ENCODE measurements at places on chromosomes 3 and 15.

DNA sequence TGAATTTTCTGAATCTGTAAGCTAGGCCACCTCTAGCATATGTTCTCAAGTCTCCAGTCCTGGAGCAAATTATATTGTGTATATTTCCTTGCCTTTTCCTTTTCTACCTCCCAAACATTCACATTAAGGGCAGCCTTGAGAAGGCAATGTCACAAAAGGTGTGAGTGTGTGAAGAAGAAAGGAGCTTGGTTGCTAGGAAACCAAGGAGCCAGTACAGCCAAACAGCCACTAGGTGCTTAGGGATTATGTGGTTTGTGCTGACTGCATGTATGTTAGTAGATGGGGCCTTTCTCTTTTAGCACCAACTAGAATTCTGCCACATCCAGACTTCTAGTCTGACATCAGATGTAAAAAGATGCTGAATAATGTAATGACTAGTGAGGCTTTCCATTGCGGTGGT lies 118.8 kb upstream of the DAZL start:
- DNase-seq = peak; percentile 42

DNA sequence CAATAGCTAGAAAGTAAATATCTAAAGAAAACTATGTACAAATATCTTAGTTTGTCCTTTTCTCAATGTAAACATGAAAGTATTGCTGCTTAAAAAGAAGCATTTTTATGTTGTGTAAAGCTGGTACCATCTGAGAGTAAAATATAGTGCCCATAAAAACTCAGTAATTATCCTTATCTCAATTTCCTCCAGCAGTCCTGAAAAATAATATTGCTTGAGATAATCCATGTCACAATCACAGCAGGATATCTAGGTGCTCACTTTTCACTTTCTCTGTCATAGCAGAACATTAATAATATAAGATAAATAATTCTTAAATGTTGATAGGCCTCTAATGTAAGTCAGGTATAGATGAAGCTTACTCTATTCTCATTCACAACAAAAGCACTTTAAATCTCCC lies 285.5 kb downstream of the ZBBX start:
- no peak for DNase-seq

DNA sequence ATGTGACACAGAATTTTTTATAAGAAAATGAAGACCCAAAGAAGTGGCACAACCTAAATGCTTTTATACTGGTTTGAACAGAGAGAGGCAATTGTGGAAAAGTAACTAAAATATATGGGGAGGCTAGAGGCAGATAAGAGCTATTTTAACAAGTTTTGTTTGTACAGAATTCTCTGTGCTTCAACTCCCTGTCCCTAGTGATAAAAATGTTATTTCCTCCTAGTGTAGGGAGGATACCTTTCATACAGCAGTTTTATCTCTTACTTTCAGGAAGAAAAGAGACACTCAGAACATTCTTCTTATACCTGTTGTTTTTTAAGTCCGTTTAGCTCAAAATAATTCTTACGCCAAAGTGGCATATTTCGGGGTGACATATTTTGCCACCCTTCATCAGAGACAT lies 21.2 kb upstream of the ZNF639 start:
- no peak for DNase-seq

DNA sequence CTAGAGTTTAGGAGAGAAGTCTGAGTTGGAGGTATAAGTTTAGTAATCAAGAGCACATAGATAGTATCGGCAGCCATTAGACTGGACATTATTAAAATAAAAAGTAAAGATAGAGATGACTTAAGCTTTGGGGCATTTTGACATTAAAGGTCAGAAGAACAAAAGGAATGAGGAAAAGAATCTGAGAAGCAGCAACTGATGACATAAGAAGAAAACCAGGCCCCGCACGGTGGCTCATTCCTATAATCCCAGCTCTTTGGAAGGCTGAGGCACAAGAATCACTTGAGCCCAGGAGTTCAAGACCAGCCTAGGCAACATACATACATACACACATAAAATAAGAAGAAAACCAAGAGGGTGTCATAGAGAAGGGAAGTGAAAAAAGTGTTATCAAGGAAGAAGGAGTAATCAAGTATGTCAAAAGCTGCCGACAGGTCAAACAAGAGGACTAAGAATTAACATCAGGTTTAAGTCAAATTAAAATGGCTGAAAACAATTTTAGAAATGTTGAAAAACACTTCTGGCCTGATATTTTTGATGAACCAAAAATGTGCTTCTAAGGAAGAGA lies 38.9 kb downstream of the ACAP2 start:
- DNase-seq = no peak

DNA sequence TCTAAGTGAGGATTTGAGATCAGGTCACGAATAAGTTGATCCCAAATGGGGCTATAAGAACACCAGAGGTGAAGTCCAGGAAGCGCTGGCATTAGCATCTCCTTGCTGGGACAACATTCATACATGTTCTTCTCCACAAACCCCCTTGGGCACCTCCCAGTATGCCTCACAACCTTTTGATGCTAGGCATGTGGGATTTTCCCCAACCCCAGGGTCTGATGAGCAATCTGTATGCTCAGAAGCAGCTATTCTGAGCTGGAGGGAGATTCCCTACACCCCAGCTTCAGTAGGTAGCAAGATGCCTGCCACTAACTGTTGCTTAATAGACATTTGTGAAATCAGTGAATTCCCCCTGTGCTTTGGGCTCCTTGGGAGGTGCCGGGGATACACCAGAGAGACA lies 32.2 kb downstream of the SLC6A11 start:
- no peak for DNase-seq

DNA sequence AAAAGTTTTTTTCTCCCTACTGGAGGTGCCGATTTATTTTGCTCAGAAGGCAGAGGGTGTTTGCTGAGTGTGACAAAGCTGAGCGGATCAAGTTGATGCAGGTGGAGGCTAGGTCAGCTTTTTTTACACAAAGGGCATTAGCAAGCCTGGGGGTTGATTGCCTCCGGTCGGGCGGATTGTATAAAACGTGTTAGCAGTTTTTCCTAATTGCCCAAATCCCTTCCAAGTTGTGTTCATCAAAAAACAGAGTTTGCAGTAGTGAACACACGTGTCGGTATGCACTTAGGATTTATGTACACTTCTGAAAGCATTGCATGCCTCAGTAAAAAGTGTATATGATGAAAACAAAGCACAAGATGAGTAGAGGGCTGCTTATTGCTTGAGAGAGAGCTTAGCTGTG lies 2.6 kb downstream of the GPR160 start:
- no peak for DNase-seq

GRCh38 chr3:187281191-187281714 lies 10.3 kb downstream of the MASP1 start:
- no peak for DNase-seq

- DNase-seq = no peak
These were observed 21.1 kb downstream of the UPK1B start for GRCh38 chr3:119194237-119195150.

GRCh38 chr3:29759411-29760225 lies 478.7 kb downstream of the RBMS3 start:
- no peak for DNase-seq

- no peak for DNase-seq
These were observed 13.8 kb downstream of the MUC13 start for GRCh38 chr3:124920718-124921117.

DNA sequence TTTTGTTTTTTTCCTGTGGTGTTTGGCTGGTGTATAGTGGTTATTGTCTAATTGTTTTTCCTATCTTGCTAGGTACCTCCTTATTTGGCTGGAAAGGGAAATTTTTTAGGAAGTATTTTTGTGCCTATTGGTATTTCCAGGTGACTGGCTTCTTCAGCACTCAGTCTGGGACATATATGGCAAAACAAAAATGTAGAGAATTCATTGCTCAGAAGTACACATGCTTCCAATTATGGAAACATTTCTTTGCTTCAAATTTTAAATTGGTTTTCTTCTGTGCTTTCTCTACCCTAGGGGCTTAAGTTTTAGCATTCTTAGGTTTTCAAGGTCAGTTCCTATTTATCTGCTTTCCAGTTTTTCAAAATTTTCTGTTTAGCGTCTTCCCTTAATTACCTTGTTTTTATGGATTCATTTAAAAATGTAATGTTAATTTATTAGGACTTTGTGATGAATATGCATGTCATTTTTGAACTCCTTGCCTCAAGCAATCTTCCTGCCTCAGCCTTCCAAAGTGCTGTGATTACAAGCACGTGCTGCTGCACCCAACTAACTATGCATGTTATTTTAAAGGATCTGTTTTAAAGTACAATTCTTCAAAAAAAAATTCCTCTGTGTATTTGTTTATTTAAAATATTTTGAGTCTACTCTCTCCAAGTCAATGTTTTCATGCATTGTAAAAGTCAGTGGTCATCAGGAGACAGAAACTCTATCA lies 231.9 kb upstream of the DPPA4 start:
- DNase-seq = no peak

DNA sequence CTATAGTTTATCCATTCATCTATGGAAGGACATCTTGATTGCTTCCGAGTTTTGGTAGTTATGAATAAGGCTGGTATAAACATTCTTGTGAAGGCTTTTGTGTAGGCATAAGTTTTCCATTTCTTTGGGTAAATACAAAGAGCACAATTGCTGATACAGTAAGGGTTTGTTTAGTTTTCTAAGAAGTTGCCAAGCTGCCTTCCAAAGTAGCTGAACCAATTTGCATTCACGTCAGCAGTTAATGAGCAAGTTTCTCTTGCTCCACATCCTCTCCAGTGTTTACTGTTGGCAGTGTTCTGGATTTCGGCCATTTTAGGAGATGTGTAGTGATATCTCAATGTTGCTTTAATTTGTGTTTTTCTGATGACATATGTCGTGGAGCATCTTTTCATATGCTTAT lies 34.2 kb downstream of the GABRA5 start:
- DNase-seq = no peak

GRCh38 chr3:72150634-72151412 lies 365.9 kb upstream of the PROK2 start:
- DNase-seq = no peak

DNA sequence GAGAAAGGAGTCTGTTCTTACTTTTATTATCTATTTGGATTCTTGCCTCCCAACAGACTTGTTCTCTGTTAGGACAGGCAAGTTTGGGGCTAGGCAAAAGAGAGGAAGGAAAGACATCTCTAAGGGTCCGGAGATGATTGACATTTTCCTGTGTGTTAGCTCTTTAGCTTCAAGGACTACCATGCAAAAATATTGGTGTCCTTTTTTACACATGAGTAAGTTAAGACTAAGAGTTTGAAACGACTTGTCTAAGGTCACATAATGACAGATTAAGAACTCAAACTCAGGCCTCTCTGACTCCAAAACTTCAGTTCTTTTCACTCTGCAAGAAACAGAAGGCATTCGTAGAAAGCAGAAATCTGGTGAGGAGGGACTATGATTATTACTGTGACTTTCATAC lies 5.9 kb downstream of the LMCD1 start:
- DNase-seq = no peak

- no peak for DNase-seq
These were observed 153.8 kb downstream of the MTHFS start for GRCh38 chr15:79743032-79743431.

GRCh38 chr3:14177580-14178246 lies 688 bp downstream of the XPC start:
- DNase-seq = peak; percentile 47

- DNase-seq = no peak
These were observed 570.6 kb downstream of the ZBBX start for GRCh38 chr3:166809520-166809919.

GRCh38 chr3:59486520-59486919 lies 436.7 kb upstream of the CFAP20DC start:
- no peak for DNase-seq

GRCh38 chr3:4979428-4980228 lies at the start of gene BHLHE40:
Gene BHLHE40 (plus strand): TSS chr3:4979437. CDS start chr3:4979719, 282 bp downstream.
- DNase-seq = peak; percentile 49

- no peak for DNase-seq
These were observed 116.8 kb upstream of the SKOR1 start for GRCh38 chr15:67708500-67708899.

DNA sequence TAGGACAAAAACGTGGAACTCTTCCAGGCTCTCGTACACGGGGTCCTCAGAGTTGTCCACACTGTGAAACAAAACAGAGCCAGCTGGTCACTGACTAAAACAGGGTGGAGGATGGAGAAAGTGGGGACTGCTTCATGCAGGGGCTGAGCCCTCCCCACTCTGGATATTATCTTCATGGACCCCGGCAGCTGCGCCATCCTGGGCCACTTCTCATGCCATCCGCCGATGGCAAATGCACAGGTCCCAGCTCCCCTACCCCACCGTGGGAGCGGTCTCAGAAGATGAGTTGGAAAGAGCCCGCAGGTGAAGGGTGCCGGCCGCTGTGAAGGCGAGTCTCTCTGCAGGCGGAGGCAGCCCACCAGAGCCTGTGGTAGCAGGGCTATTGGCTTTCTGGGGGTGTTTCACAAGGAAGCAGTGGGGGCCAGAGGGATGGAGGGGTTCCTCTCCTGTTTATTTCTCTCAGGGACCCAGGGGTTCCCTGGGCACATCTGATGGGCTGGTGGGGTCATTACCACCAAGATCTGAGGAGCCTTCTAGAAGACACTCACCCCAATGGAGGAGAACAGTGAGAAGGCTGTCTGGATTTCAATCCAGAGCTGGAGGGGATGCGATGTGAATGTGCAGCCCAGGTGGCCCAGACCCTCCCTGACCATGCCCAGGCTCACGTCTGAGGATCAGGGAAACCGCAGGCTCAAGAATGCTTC lies 177.3 kb downstream of the KLF13 start:
- DNase-seq = no peak

GRCh38 chr3:20576228-20576627 lies 390.2 kb upstream of the SGO1 start:
- DNase-seq = no peak

DNA sequence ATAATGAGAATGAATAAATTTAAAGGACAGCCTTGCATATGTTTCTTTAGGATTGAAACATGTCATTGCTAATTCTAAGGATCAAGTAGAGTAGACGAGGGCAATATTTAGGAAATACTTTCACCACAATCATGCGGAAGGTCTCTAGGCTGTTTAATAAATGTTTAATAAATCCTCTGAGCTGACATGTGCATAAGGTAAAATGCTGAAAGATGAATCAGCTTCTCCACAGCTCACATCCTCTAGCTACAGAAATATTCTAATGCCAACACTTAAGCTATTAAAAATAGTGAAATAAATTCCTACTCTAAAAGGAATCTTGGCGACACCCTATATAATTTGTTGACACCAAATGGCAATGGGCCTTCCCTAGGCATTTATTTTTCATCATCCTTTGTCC lies 407.3 kb downstream of the TBL1XR1 start:
- no peak for DNase-seq

GRCh38 chr3:149376718-149377407 lies 586 bp downstream of the TM4SF1 start:
- peak; percentile 35 for DNase-seq

GRCh38 chr3:94069194-94069813 lies 6.4 kb downstream of the NSUN3 start:
- peak; percentile 68 for DNase-seq

- DNase-seq = no peak
These were observed 6.7 kb downstream of the CISH start for GRCh38 chr3:50604628-50605588.

GRCh38 chr15:56919609-56920366 lies 1.3 kb downstream of the TCF12 start:
- peak; percentile 75 for DNase-seq
